Thoracic aorta endothelial cell (primary cell): ENCODE measurements at places on chromosomes 3 and 15. TPM values are rescaled to one million over a fixed set of nuclear protein-coding genes. Genes with fewer than 3 reads are reported as not detected.

The NEO1 gene
- total RNA-seq = 0.27 and 0.29 TPM in 2 replicates

The CHRNA3 gene
- total RNA-seq = not detected in 2 replicates

The SMCO1 gene
- not detected in 2 replicates for total RNA-seq

The TMC3 gene
- total RNA-seq = not detected in 2 replicates

The XCR1 gene
- not detected in 2 replicates for total RNA-seq

The GP5 gene
- 0.14 TPM in 1 of 2 replicates, not detected in the other for total RNA-seq

The PPP1R14D gene
- not detected in 2 replicates for total RNA-seq

The SLC9A9 gene
- 3.7 and 5.6 TPM in 2 replicates for total RNA-seq
